ENCODE measurements at places on chromosomes 3 and 15.

DNA sequence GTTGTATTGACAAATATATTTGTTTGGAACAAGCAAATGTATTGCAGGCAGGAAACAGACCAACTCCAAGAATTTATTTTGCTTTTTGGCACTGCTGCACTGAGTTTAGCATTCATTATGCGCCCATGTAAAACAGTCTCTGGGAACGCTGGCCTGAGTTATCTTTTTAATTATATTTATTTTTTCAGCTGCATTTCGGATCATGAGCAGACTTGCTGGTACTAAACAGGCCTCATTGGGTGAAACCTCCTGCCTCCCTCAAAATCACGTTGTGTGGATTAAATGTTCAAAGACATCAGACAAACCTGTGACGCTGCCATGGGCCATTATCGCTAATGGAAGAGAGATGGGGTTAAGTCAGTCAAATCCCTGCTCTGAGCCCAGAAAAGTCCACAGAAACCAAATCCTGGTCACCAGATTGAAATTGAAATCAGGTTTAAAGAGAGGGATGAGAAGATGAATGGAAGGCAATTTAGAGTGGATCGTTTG is 511.1 kb upstream of the PROK2 start:
- no peak for DNase-seq

DNA sequence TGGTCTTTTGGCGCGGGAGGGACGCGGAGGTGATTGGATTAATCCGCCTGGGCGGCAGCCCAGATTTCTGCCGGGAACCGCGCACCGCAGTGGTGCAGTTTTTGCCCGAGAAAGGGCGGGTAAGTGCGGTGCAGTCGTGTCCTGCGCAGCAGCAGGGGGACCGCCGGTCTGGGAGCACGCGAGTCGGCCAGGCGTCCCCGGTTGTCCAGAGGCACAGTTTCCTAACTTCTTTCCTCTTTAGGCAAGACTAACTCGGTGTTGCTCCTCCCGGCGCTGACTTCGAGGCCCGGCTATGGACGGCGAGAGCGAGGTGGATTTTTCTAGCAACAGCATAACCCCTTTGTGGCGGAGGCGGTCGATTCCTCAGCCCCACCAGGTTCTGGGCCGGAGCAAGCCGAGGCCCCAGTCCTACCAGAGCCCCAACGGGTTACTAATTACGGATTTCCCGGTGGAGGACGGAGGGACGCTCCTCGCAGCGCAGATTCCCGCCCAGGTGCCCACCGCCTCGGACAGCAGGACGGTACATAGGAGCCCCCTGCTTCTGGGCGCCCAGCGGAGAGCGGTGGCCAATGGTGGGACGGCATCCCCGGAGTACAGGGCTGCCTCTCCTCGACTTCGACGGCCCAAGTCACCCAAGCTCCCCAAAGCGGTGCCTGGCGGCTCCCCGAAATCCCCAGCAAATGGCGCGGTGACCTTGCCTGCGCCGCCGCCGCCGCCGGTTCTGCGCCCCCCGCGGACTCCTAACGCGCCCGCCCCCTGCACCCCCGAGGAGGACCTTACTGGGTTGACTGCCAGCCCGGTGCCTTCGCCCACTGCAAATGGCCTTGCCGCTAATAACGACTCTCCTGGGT is 736 bp downstream of the ARHGEF26 start:
- DNase-seq, result peak; percentile 43

GRCh38 chr15:25777037-25777436 is 86.1 kb downstream of the ATP10A start:
- DNase-seq, result no peak

DNA sequence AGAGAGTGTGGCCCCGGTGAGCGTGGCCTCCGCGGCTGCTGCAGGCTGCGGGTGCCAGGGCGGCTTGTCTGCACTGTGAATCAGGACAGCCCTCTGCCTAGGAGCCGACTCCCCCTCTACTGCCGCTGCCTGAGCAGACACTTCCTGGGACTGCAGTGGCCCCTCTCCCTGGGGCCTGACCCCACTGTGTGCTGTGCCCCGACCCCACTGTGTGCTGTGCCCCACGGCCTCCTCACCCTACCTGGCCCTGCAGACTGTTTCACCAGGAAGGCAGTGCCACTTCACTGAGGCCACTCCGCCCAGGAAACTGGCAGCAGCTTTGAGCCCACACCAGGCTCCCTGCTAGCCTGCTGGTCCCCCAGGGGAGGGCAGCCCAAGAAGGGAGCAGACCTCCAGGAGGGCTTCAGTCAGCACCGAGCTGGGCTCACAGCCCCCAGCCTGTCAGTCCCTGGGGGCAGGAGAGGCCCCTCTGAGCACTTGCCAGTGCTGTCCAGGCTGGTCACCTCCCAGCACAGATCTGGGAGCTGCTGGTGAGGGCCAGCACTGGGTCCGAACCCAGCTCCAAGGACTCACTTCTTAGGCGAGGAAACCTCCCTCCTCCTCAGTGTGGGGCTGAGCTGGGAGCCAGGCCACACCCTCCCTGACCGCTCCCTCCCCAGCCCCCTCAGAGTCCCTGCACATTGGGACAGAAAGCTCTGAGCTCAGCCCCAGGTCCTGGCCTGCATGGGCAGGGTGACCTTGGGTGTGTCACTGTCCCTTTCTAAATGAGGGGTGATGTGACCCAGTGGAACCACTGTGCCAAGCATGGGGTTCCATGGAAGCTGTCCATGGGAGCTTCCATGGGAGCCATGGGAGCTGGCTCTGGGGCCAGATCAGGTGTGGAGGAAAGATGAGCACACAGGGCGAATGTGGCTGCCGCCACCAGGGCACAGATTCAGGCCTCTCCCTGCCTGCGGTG is 56.8 kb downstream of the DNAJB8 start:
- no peak for DNase-seq

- DNase-seq, result no peak
These were observed 400.6 kb downstream of the VPS13C start for GRCh38 chr15:61659566-61660190.

GRCh38 chr15:33068007-33068481 is 126.5 kb downstream of the FMN1 start:
- DNase-seq, result peak; percentile 89

DNA sequence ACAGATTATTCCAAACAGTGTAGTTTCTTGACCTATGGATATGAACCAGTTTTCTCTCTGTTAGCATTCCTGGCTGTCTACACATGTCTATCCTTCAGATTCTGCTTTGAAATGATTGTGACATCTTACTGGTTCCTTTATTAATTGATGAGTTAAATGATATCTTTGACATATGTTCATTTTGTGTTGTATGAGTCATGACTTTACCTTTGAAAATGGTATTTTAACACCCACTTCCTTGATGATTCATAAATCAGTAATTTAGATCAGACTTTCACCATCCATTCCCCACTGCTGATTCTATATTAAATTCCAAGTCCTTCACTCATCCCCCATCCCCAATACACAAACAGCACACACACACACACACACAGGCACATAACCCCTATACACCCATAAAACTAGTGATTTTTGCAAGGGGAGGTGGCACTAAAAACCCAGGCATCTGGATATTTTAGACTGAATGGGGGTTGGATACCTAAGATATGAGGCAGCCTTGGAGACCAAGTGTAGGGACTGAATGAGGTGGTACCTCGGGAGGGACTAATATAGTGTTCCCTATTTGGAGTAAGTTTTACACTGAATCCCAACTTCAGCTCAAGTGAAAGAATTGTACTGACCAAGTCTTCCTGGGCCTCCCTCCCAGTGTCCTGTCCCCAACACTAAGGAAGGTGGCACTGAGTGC is 9.7 kb downstream of the CCK start:
- peak; percentile 90 for DNase-seq

GRCh38 chr3:2923390-2923789 is 186.8 kb downstream of the IL5RA start:
- DNase-seq, result no peak

- peak; percentile 45 for DNase-seq
These were observed 131.2 kb downstream of the KLF13 start for GRCh38 chr15:31457631-31458526.

- peak; percentile 26 for DNase-seq
These were observed 355.1 kb upstream of the STAC start for GRCh38 chr3:36025232-36025631.

- DNase-seq, result peak; percentile 98
These were observed at the start of the genes DNAJC17 and ZFYVE19 for GRCh38 chr15:40807028-40807887. Gene DNAJC17, minus strand, starts transcription at chr15:40807473. Its CDS starts 27 bp downstream, at chr15:40807446. Gene ZFYVE19, plus strand, starts transcription at chr15:40807089. Its CDS starts 501 bp downstream, at chr15:40807590.

GRCh38 chr3:123582315-123582714 is 2.5 kb downstream of the HACD2 start:
- DNase-seq, result no peak

GRCh38 chr3:105274536-105274935 is 92.2 kb upstream of the ALCAM start:
- no peak for DNase-seq

GRCh38 chr3:194294895-194295214 is 56.3 kb downstream of the CPN2 start:
- no peak for DNase-seq

- DNase-seq, result no peak
These were observed 140.4 kb downstream of the CHDH start for GRCh38 chr3:53705774-53706173.

DNA sequence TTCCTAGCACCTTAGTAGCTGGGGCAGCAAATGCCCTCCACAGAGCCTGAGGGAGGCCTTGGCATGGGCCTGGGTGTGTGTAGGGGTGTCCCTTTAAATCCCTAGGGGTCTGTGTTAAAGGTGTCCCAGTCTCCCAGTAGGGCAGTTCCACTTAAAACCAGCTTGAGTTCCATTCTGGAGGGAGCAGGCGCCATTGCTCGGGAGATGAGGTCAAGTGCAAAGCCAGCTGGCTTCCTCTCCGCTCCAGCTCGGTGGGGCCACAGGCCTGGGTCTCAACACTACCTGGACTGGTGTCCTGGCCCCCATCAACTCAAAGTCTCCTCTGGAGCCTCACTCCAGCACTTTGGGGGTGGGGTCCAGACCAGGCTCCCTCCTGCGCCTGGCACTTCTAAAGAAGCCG is 25.2 kb downstream of the FEM1B start:
- no peak for DNase-seq

DNA sequence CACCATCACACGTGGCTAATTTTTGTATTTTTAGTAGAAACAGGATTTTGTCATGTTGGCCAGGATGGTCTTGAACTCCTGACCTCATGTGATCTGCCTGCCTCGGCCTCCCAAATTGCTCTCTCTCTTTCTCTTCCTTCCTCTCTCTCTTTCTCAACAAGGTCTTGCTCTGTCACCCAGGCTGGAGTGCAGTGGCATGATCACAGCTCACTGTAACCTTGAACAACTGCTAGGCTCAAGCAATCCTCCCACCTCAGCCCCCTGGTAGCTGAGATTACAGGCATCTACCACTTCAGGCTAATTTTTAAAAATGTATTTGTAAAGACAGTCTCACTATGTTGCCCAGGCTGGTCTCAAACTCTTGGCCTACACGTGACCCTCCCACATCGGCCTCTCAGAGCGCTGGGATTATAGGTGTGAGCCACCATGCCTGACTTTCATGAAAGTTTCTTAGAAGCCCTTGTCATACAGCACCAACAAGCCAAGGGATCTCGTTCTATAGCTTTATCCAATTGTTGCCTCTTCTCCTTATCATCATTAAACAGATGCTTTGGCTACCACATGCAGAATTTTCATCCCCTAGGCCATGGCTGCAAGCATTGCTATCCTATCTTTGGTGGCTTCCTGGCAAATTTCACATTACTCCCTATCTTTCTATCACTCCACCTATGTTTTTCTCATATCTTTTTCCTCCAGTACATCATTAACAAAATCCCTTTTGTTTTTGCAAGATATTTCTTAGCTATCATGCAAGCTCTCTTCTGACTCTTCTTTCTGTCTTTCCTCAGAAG is 5.7 kb downstream of the CCDC32 start:
- DNase-seq, result no peak

GRCh38 chr3:143974271-143975238 is 2.9 kb downstream of the DIPK2A start:
- DNase-seq, result no peak

DNA sequence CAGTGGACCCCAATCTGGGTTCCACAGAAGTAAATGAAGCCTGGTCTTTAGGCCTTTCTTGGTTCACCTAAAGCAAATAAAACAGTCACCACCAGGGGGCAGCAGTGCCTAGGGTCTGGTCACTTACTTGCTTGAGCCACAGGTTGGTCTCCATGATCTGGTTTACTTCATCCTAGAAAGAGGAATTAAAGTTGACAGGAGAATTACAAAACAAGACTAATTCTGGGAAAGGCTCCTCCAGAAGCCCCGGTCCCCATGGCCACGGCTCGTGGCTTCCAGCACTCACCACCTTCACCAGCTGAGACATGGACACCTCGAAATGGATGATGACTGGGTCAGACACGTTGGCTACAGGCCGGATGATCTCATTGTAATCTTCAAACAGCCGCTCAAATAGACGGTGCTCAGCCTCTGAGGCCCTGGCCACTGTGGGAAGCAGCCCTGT is 2.3 kb downstream of the CHRNA3 start:
- DNase-seq, result peak; percentile 82

DNA sequence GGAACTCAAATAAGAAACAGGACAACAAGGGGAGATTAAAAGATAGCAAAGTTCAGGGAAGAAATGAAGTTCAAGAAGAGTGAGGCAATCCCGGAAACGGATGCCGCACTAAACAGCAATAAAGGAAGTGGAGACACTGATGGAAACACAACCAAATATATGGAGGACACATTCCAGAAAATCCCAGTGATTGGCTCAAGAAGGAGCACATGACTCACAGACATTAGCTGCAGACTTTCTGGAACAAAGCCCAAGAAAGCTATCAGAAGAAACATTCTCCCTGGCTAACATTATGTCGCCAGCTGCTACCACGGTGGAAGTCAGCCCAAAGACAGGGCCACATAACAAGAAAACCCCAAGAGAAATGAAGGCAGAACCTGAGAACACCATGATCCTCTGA is 18.1 kb upstream of the VGLL4 start:
- DNase-seq, result peak; percentile 65

DNA sequence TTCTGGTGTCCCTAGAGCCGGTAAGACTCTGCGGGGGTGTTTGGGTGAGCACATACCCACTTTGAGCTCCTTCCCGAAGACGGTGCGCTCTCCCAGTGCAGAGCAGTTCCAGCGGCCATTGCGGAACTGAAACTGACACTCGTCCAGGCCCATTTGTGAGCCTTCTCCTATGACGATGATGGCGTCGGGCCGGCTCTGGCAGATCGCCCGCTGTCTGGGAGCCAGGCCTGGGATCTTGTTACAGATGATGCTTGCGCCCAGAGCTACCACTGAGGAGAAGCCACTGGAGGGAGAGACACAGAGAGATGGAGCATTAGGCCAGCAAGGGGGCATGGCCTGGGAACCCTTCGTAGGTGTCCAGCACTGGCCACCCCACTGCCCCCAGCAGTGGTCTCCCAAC is 5.0 kb downstream of the WNT7A start:
- DNase-seq, result no peak

- DNase-seq, result no peak
These were observed 8.1 kb downstream of the GLYCTK start for GRCh38 chr3:52295671-52296208.

- DNase-seq, result peak; percentile 15
These were observed 68.9 kb upstream of the ARL8B start for GRCh38 chr3:5053021-5053831.

DNA sequence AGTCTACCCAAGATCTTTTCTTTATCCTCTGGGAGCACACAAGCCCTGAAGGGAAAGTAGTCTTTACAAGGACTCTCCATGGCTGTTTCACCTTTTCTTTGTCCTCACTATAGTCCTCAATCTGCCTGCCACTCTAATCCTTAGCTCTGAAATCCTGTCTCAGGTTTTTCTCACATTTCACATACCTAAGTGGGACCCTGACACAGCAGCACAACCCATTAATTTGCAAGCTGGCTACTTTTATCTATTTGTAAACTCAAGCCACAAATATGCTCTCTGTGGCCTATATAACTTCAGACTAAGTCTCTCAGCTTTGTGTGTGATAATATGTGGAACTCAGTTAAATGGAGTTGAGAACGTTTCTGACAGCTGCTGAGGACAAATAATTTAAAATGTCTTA is 19.8 kb downstream of the SIN3A start:
- DNase-seq, result no peak

GRCh38 chr15:97576929-97577645 is 383.4 kb upstream of the ARRDC4 start:
- no peak for DNase-seq

Data from kidney tubule cell (primary cell).